NCI-H226 (cell line): ENCODE measurements at places on chromosomes 13 and 19.

DNA sequence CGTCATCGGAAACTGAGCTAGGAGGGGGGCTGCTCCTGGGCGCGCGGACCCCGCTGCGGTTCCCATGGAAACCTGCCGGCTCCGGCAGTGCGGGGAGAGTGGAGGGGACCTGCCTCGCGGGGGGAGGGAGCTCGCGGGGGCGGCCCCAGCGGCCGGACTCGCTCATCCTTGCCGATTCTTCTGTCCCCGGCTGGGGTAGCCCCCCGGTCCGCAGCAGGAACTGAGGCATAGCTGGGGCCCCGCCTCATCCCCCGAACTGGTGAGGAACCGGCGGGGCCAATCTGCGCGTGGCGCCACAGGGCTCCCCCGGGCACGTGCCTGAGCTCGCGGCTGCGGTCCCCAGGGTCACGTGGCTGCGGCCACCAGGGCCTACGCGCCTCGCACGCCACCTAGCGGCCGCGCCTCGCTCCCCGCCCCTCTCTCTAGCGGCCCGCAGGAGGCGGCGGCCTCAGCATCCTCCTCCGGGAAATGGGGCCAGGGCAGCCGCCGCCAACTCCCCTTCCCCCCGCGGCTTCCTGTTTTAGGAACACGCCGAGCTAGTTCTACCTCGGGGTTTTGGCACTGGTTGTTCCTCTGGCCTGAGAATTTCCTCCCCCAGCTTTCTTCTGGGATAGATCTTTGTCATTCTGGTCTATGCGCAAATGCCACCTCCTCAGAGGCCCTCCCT lies 1.7 kb upstream of the ELAVL3 start:
- DNase-seq: peak; percentile 80

- no peak for DNase-seq
These were observed 3.8 kb upstream of the SLC8A2 start for GRCh38 chr19:47475465-47475864.

DNA sequence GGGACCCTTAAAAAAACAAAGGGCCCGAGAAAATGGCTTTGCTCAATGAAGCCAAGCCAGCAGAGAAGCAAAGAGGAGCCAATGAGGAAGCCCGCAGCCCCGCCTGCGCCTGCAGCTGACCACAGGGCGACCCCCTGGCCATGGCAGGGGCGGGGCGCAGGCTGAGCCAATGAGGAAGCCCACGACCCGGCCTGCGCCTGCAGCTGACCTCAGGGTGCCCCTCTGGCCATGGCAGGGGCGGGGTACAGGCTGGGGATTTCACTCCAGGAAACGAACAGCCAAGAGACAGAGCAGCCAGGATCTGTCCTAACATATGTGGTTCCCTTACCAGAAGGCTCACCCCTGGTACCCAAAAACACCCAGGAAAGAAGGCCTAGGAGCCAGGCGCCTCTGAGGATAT lies 101.4 kb downstream of the STK24 start:
- no peak for DNase-seq

GRCh38 chr19:31274251-31275067 lies 74.8 kb downstream of the TSHZ3 start:
- no peak for DNase-seq

- peak; percentile 87 for DNase-seq
These were observed 2818.6 kb upstream of the PCDH20 start for GRCh38 chr13:64234255-64234654.
